Umbilical cord (tissue), 2 donors: ENCODE measurements at places on chromosomes 7 and 10.

DNA sequence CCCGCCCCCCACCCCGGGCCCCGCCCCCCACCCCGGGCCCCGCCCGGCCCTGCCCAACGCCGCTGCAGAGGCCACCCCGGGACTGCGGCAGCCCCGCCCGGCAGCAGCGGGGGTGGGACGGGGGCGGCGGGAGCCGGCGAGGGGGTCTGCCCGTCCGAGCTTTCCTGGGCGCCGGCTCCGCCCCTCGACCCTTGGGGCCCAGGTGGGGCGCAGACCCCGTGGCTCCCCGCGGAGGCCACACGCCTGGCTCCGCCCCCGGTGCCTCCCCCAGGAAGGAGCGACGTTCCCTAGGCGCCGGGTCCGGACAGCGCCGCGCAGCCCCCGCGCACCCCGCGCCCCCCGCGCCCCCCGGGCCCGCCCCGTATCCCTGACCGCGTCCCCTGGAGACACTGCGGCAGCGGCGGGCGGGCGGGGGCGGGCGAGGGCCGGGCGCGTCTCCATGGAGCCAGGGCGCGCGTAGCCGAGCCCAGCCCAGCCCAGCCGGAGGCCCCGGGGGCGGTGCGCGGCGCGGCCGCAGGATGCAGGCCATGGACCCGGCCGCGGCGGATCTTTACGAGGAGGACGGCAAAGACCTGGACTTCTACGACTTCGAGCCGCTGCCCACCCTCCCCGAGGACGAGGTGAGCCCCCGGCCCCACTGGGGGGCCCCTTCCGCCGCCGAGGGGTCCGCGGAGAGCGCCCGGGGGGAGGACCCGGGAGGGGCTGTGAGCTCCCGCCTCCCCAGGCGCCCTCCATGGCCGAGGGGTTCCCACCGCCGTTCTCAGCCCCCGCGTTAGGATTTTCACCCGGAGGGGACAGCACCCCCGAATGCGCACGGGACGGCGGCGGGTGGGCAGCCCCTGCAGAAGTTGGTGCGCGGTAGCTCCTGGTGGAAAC lies at the start of gene KNDC1:
Gene KNDC1, plus strand, starts transcription at position 270 of the 876 bp plus-strand sequence. Its CDS starts 249 bp downstream, at position 519.
- peak; percentile 57 for DNase-seq

GRCh38 chr7:47501406-47501805 lies 80.5 kb downstream of the TNS3 start:
- peak; percentile 95 for DNase-seq

DNA sequence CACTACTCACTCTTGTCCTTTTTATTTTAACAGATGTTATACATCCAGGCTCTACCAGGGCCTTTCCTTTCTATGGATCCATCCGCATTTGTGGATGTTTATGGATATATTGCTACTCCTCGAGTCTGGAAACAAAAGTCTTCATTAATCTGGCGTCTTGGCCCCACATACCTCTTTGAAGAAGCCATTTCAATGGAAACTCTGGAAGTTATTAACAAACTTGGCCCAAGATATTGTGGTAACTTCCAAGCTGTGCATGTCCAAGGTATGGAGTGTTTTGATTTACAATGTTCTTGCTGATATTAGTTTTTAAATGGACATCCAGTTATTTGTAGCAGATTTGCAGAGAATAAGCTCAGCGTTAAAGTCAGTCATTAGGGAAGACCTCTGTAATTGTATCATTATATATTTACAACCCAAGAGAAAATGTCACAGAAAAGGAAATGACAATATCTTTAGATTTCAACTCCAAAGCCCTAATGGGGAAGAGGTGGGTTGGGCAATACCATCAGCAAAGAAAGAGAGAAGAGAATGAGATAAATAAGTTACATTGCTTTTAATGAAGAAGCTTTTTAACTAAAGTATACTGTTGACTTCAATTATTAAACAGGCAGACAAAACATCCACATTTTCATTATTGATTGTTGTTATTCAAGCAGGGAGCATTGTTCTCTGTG lies 102.1 kb downstream of the WDFY4 start:
- DNase-seq: no peak

- DNase-seq: no peak
Measured at GRCh38 chr10:32909456-32909855, 48.6 kb downstream of the ITGB1 start.
